ENCODE measurements at places on chromosomes 7 and 10.

GRCh38 chr10:108735380-108735779, 1187.9 kb downstream of the XPNPEP1 start:
- DNase-seq, result no peak

- no peak for DNase-seq
Observed at GRCh38 chr7:129367349-129367699, 66.9 kb upstream of the STRIP2 start.

DNA sequence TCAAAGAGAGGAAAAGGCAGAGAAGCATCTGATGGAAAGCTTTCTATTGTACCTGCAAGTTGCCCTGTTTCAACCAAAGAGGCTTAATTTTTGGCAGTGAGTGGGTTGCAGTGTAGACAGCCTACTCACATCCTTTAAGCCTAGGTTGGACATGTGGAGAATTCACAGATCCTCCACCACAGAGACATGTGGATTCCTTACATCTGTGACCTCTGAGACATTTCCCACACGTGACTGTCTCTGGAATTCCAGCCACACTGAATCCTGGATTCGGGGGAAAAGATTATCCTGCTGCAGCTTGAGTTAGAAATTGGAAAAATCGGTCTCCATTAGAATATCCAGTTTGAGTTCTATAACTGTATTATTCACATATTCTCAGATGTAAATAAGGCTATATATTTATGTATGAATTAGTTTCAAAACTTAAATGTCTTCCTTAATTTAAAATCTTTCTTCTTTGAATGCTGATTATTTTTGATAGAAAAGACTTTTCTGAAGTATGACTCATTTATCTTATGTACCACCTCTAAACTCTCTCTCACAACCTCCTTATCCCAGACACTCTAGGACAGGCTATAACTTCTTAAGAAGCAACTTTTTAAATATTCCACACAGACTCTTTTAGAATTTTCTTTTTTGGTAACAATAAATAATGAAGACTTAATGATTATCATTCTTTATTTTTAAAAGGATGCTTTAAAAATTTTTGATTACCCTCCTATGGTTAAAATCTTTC, 123.3 kb downstream of the TWIST1 start:
- no peak for DNase-seq

DNA sequence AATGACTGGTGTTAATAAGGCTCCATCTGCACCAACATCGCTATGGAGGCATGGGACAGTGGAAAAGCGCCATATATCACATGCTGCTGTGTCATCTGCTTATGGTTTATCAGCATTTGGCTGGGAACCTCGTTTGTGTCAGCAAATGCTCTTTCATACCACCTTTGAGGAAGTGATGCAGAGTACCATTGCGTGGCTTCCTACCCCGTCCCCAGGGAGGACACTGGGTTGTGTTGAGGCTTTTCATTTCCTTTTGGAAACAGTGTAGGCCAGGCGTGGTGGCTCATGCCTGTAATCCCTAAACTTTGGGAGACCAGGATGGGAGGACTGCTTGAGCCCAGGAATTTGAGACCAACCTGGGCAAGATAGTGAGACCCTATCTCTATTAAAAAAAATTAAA, 6.8 kb downstream of the TACR2 start:
- DNase-seq, result peak; percentile 47
